Effector CD4-positive, alpha-beta T cell (primary cell): ENCODE measurements at places on chromosomes 1 and 21.

DNA sequence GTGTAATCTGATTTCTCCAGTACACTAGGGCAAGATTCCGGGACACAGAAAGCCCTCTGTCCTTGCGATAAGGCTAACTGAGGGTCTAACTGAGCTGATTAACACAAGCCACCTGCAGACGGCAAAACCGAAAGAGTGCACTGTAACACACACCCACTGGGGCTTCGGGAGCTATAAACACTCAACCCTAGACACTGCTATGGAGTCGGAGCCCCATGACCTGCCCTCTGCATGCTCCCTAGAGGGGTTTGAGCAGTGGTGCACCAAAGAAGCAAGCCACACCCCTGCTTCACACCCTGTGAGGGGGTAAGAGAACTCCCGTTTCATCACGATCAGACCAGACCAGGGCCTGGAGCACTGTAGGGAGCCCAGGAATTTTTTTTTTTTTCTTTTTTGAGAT is 72.4 kb downstream of the DMRTA2 start:
- no peak for DNase-seq

DNA sequence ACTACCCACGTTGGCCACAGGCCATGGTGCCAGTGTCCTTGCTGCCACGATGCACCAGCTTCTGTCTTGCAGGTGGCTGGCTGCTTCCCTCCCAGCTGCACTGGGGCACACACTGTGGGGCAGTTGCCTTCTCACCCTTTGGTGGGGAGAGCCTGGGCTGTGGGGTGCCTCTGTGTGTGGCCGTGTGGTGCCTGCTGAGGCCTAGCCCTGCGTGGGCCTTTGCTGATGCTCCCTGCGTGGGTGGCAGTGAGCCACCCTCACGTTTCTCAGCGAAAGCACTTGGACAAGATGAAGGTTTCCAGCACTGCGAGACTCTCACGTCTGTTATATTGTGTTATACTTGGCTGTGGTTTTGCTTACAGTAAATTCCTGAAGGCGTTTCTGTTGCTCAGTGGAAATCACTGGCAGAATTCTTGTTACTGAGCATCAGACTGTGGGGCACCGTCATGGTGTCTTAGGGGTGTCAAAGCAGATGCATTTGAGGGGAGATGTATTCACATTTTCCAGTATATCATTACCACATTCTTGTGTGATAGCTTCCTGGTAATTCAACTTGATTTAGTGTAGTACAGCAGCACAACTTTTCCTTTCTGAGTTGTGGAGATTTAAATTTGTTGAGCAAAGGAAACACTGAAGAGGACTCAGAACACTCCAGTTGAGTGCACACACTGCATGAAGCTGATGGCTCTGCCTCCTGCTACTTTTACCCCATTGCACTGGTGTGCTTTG is 124.7 kb downstream of the PCBP3 start:
- no peak for DNase-seq

- DNase-seq, result no peak
These were observed 9.1 kb downstream of the TTC22 start for GRCh38 chr1:54791880-54792522.

GRCh38 chr1:34786521-34787325 is 5.7 kb downstream of the GJB3 start:
- peak; percentile 32 for DNase-seq

DNA sequence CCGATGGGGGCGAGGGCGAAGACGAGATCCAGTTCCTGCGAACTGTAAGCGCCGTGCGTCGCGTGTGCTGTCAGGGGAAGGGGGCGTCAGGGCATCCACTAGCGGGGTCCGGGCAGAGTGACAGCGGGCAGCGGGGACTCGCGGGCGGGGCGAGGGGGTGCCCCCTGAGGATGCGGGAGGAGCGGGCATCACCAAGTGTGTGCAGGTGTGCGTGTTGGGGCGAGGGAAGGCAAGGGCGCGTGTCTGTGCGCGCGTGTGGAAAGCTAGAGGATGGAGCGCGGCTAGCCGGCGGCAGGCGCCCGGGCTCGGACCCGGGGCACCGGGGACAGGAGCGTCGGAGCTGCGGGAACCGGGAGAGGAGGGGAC is 525 bp downstream of the RYR2 start:
- no peak for DNase-seq

GRCh38 chr1:232172563-232172962 is 457.4 kb downstream of the SIPA1L2 start:
- DNase-seq, result no peak
